Activated T-cell treated with anti-CD3 and anti-CD28 coated beads for 48 hours (primary cell): ENCODE measurements at places on chromosomes 4 and X.

DNA sequence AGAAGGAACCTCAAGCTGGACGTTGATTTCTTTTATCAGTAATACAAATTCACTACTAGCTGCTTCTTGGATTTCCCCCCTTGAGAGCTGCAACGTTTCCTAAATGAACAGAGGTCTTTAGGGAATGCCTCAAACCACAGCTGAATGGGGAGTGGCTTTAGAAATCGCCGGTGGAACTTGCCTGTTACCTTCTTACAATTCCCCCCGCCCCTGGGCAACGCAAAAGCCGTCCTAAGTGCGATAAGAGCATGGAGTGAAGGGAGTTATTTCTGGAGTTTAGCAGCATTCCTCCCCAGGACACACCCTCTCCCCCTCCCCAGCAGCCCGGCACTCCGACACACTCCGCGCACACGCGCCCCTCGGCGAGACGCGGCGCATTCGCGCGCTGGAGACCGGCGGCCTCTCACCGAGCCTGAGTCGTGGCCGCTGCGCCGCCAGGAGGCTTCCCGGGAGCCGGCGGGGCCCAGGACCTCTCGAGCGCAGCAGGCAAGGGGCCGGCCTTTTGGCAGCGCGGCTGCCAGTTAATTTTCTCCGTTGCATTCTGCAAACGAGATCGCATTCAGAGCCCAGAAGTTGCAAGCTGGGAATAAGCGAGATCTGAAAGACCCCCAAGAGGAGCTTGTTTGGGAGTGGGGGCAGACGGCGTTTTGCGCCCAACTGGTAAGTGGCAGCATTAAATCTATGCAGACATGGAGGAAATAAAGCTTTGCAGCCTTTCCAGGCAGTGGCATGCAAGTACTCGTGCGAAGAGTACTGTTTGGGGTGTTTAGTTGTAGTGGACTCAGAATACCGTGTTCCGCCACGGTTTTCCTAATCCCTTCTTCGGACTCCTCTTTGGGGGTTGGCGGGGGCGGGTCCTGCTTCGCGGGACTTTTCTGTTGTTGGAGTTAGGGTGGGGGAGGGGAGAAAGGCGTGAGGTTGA is 134.7 kb downstream of the PALLD start:
- DNase-seq = peak; percentile 18

GRCh38 chrX:154717824-154718223 is 33.1 kb downstream of the GAB3 start:
- DNase-seq = no peak

DNA sequence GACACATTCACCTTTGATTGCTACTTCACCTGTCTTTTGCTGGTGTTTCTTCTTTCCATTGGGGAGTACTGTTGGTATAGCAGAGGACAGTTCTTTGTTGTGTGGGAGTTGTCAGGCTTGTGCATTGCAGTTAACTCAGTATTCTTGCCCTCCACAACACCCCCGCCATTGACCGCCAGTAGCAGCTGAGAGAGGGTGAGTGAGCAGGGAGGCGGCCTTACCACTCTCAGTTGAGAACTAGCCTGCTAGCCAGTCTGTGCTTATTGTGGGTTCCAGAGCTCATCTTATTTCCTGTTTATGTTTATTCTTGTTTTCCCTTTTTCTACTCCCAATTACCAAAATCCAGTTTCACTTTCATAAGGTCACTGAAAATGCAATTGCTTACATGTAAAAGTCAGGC is 52.2 kb downstream of the STIM2 start:
- no peak for DNase-seq

DNA sequence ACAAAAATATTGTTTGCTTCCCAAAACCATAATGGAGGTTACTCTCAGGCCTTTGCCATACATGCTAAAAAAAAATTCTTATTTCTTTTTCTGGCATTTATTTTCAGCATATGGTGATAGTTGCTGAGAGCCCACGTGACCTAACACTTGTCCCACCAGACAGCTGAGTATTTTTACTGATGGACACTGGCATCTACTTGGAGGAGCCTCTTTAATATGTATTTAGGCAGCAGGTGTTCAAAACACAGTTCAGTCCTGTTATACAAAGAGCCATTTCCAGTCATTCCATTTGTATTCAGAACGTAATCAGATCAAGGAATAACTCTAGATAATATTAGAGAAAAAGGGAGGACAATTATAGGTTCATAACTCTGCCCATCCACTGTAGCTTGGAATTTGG is 95.5 kb downstream of the CXCL13 start:
- DNase-seq = no peak

DNA sequence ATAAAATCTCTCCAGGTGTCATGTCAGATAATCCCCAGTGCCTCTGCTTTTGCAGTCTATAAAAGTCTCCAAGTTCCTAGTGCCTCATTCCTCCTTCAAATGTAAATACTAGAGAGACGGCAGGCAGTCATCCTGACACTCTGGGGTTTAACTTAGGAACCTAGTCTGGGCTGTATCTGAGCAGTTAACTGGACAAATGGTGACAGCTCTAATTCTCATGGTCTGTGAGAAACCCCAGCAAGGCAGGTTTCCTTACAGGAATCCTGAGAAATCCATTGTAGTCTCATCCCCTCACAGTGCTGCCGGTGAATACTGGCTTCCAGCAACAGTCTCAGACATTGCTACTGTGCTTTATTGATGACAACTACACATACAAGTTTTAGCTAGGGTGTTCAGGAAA is 246.8 kb downstream of the SNCA start:
- no peak for DNase-seq

GRCh38 chr4:76779740-76780459 is 118.0 kb downstream of the SOWAHB start:
- no peak for DNase-seq

- no peak for DNase-seq
These were observed 278.9 kb upstream of the GIMD1 start for GRCh38 chr4:106647451-106647850.

DNA sequence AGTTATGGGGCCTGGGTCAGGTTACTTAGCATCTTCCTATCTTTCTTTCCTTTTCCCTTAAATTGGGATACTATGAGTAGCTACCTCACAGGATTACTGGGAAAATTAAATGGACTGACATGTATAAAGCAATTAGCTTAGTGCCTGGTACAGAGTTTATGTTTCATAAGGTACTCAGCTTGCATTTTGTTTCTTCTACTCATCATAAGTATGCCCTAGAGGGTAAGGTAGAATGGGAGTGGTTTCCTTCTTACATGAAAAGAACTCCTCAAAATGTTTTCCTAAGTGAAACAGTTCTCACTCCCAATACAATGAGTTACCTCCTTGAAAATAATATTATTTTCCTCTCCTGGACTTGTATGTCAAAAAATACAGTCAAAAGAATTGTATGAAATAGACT is 75.7 kb downstream of the NPFFR2 start:
- DNase-seq = no peak

DNA sequence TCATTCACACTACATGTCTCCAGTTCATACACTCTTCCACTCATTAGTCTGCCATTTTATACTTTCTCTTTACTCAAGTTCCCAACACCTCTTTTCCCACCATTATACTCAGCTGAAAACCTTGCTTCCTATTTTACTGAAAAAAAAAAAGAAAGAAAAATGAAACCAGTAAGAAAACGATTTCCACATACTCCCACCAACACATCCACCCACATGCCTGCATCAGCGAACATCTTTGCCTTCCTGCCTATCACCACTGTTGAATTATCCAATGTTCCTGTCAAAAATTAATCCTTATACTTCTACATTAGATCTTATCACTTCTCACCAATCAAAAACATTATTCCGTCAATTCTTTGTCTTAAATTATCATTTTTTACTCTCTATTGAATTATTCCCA is 188.1 kb upstream of the FAM241A start:
- no peak for DNase-seq

- no peak for DNase-seq
These were observed 34.3 kb downstream of the MECP2 start for GRCh38 chrX:154063234-154063633.

DNA sequence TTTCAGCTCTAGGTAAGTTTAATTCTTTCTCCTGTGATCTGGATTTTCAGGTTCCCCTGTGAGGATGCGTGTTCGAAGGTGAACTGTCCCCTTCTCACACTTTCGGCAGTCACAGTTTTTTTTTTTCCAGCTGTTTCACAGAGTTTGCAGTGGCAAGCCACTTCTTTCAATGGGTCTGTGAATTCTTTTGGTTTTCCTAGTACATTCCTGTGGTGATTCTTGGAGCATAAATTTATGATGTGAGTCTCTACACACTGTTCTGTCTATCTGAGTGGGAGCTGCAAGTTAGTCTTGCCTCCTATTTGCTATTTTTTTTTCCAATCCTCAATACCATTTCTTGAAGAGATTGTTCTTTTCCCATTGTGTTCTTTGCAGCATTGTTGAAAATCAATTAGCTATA is 595.5 kb downstream of the RAPGEF2 start:
- DNase-seq = no peak

DNA sequence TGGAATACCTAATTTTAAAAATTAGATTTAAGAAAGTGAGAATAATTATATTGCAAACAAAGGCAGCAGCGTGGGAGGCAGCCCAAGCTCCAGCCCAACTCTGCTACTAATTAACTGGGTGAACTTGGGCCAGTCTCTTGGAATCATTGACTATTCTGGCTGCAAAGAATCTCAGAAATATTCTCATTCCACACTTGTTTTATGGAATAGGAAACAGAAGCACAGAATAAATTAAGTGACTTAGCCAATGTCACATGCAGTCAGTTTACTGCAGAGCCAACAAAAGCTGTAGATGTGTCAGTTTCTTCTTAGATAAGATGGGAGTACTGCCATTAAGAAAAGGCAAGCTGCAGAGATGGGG is 132.6 kb upstream of the FAM9B start:
- no peak for DNase-seq

- no peak for DNase-seq
These were observed 319.1 kb downstream of the RAPGEF2 start for GRCh38 chr4:159422019-159422418.

DNA sequence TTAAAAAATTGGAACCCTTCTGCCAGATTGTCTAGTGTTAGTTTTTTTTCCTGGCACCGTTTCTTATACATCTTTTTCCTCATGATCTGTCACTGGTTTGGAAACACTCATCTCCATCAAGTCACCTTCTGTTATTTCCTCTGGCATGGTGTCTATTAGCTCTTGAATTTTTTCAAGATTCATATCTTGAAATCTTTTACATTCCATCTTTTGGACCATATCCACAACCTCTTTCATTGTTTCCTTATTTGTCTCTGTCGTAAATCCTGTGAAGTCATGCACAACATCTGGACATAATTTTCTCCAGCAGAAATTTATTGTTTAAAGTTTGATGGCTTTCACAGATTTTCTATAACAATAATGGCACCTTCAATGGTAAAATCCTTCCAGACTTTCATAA is 10.2 kb upstream of the TMEM185A start:
- no peak for DNase-seq

DNA sequence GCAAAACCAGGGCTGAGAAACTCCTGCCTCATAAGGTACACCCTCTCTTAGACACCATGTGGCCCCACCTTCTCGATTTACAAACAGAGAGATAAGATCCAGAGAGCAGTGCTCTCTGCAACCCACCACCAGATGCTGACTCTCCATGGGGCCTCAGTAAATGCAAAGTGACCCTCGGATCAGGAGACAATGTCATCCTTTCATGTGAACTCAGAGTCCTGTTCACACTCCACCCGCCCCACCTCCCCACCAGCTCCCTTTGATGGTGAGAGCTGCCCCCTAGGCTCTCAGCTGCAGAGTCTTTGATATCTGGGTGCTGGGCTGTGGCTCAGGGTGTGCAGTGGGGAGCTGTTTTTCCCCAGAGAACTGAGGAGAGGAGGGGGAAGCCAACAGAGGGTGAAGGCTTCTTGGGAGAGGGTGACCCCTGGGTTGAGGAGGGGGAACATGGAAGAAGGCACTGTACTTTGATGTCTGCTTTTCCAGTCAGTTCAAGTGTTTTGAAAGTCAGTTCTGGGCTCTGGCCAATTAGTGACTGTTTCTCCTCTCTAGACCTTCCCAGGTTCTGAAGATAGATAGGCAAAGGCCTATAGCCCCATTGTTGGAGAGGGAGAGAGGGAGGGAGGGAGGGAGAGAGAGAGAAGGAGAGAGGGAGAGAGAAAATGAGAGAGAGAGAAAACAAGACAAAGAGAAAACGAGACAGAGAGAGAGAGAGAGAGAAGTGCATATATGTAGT is 88.2 kb downstream of the SCD5 start:
- no peak for DNase-seq

DNA sequence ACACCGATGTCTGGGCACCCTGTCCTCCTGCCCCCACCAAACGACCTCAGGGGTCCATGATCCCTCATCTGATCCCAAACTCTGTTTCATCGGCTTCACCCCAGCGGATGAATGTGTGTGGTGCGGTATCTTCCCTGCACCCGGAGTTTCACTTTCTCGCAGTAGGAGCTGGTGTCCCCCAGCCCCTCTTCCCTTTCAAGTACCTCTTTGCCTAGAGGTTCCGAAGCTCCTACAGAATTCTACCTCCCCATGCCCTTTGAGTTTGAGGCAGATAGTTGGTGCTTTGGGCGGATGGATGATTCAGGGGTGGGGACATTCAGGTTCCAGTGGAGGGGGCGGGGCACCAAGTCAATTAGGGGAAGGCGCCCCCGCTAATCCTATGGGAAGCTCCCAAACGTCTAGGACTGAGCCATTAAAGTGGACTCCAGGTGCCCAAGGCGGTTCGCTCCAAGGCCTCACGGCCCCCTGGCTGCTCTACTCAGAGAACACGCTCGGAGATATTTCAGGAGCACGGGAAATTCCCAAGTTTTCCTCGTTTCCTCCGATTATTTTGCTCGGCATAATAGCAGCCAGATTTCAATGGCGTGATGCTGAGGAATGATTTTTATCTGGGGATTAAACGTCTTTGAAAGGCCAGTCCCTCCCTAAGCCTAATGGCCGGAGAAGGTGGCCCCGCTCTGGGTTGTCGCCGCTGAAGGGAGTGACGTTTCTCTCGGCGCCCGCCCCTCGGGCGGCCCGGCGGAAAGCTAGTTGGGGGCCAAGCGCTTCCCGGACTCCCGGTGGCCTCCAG is 1.3 kb downstream of the MSX1 start:
- no peak for DNase-seq

DNA sequence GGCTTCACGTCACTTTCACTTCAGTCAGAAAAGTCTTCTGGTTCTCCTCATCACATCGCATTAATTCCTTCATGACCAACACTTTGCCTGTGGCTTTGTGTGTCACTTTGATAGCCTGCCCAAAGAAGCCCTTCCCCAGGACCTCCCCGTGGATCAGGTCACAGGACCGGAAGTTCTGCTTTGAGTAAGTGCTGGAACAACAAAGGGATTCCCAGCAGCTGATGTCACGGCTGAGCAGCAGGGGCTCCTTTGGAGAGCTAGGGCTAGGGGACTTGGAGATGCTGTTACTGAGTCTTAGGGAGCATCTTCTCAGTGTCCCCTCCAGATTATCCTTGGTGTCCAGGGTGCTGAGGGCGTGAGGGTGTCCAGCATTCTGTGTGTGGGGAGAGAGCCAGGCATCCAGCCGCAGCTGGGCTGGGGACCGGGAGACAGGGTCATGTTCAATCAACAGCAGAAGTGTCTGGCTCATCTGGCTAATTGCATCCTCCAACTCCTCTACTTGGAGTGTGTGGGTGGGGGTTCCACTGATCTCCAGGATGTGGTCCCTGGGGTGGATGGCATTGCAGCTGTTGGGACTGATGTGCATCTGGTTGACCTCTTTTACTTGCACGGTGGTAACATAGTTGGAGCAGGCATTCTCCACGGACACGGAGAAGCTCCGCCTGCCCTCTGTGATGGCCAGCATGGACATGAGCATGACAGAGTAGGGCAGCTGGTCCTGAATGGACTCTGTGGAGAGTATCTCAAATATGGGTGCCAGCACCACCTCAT is 39.2 kb upstream of the ARHGAP6 start:
- DNase-seq = no peak

GRCh38 chrX:109735202-109735744 is 2.2 kb upstream of the ACSL4 start:
- DNase-seq = no peak
